ENCODE measurements at places on chromosomes 13 and 19. TPM values are rescaled to one million over a fixed set of nuclear protein-coding genes. Genes with fewer than 3 reads are reported as not detected.

The SGTA gene
- total RNA-seq: 47.2 TPM

The C19orf33 gene
- 165 TPM for total RNA-seq

The RNF113B gene
- total RNA-seq: not detected

The SERPINE3 gene
- not detected for total RNA-seq

The ZNF112 gene
- 3.2 TPM for total RNA-seq

The PLK5 gene
- not detected for total RNA-seq

The ASPDH gene
- total RNA-seq: not detected

The SF3A2 gene
- total RNA-seq: 9.9 TPM

The OR10H5 gene
- not detected for total RNA-seq

The C5AR2 gene
- total RNA-seq: not detected

The A1BG gene
- 1.1 TPM for total RNA-seq

The ZNF729 gene
- not detected for total RNA-seq

Data from Caki2 (cell line).